HFFc6 (cell line): ENCODE measurements at places on chromosomes 11 and 22.
A peak's percentile ranks its signal among the peaks of the same experiment; 100 is the strongest.

- DNase-seq: no peak
These were observed 180.7 kb downstream of the PGR start for GRCh38 chr11:100948936-100949335.

- DNase-seq: peak; percentile 21
These were observed 13.7 kb upstream of the TSG101 start for GRCh38 chr11:18540207-18541009.

GRCh38 chr11:93216511-93217101, 18.8 kb upstream of the SLC36A4 start:
- DNase-seq: no peak

- DNase-seq: no peak
These were observed 6.4 kb upstream of the GTSE1 start for GRCh38 chr22:46290121-46290842.

DNA sequence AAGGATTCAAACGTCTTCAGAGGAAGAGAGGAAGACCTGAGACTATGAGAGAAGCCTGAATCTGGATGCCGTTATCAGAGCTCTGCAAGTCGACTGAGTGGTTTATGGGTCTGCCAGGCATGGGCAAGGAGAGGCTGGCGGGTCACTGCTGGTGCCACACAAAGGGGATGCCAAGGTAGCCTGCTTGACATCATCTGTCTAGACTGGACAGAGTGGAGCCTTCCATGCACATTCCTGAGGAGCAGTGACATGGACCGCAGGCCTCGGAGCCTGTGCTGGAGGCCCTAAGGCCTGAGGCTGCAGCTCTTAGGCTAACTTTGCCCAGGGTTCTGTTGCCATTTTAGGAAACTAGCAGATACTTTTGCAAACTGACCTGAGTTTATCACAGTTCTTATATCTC, 127.4 kb downstream of the WT1 start:
- DNase-seq: no peak

- DNase-seq: peak; percentile 69
These were observed 14.8 kb upstream of the CARD10 start for GRCh38 chr22:37533995-37534394.

GRCh38 chr22:30181459-30182349, 64.9 kb downstream of the LIF start:
- no peak for DNase-seq

DNA sequence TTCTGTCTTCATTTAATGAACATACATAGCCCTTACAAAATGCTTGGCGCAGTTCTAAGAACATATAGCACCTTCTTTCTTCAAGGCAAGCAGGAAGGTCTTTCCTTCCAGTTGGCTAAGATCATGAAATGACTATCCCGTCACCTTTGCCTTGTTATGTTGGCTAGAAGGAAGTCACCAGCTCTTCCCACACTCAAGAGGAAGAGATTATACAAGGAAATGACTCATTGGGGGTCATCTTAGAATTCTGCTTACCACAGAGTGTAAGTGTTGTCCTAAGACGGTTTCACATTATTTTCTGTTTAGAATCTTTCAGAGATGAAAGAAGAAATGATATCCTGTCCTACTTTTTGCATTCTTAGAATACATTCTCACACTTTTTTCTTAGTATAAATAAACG, 808.0 kb upstream of the LUZP2 start:
- DNase-seq: no peak

DNA sequence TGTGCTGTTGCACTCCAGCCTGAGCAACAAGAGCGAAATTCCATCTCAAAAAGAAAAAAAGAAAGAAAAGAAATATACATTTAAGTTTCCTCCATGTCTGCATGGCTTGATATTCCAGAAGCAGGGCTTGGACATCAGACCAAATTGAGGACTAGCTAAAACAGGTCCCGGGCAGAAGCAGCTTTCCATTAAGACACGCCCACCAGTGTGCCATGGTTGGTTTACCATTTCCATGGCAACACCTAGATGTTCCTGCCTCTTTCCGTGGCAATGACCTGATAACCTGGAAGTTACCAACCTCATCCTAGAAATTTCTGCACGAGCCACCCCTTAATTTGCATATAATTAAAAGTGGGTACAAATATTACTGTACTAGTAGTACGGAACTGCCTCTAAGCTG, 111.3 kb downstream of the NAT10 start:
- no peak for DNase-seq

- no peak for DNase-seq
These were observed 27.2 kb downstream of the NAV2 start for GRCh38 chr11:19739872-19740271.

DNA sequence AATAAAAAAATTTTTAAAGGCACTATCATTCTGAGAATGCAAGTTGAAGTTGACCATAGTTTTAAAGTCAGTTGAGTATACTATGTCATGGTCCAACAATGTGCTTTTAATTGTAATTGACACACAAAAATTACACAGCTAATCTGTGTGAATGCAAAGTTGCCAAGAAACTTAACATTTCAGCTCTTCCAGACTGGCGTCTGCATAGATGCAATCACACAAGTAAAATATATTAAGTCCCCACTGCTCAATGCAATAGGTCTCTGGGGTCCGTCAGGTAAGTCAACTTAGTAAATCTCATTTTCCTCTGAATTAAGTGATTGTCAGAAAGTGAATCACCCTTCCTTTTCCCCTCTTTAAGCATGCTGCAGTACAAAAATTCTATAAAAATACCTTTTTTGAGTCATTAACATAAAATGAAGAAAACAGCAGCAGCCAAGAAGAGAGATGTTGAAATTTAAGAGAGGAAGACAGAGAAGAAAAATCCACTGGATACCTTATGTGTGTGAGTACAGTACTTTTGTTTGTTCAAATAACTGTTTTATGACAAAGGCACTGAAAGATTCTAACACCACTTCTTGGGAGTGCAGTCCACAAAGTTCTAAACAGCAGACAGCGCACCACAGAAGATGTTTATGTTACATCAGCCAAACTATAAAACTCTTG, 5.1 kb downstream of the FZD4 start:
- peak; percentile 64 for DNase-seq

- DNase-seq: no peak
These were observed 7.5 kb downstream of the ROBO3 start for GRCh38 chr11:124872741-124873140.
